ENCODE measurements at places on chromosomes 7 and 10.

DNA sequence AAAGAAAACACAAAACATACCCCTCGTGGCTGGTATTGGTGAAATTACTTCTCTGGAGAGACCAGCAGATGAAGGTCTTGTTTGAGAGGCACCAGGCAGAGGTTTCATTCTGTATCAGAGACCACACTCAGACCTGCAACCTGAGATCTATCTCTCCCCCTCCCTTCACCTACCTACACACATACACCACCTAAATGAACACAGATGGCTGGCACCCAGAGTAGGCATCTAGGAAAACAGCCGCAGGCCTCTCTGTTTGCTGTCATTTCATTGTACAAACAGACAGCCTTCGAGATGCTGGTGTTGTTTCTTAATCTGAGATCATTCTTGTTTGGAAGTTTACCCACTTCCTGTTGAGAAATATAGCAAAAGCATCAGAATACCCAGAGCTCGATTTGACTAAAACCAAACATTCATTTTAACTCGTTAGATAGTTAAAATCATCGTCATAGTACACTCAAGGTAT is 173.9 kb upstream of the SLC25A13 start:
- DNase-seq, result no peak

DNA sequence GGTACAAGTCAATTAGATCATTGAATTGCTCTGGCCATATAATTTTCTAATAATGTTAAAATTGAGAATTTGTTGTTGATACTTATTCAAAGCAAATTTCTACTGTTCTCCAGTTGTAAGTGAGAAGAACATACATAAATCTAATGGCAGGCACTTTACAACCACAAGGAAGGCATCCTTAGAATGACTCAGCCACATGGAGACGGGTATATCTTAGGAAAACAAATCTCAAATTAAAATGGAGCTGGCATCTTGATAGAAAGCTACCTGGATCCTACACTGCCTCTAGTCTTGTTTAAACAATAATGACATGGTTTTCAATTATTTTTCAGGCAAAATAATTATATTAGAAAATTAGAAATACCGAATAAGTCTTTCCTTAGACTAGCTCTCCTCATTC is 1183.7 kb upstream of the SORCS1 start:
- DNase-seq, result no peak

DNA sequence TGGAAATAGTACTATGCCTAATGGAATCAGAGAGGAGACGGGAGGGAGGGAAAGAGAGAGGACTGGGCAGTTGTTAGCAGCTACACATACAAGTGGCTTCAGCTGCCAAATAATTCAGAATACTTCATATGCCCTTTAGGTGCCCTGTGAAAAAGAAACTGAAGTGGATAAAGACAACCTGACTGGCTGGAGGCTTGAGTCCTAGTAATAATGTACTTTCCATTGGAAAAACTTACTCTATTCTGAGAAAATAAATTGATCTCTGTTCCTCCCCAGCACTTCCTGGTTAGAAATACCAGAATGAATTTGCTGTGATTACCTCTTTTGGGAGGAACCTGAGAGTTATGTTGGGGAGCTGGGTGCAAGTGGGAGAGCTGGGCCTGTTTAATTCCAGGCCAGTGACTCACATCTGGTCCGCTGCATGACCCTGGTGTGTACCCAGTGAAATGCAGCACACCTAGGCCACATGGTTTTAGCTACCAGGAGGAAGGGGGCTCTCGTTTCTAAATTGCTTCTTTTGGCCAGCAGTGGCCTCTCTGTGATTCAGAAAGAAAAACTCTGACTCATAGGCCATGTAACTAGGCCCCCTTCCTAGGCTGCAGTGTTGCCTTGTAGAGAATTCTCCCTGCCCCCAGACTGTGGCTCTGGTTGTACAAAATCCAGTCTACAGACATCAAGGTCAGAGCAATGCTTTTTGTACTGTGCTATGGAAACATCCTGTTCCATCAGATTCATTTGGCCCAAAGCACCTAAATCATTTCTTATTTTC is 6.5 kb downstream of the AGFG2 start:
- DNase-seq, result peak; percentile 83

DNA sequence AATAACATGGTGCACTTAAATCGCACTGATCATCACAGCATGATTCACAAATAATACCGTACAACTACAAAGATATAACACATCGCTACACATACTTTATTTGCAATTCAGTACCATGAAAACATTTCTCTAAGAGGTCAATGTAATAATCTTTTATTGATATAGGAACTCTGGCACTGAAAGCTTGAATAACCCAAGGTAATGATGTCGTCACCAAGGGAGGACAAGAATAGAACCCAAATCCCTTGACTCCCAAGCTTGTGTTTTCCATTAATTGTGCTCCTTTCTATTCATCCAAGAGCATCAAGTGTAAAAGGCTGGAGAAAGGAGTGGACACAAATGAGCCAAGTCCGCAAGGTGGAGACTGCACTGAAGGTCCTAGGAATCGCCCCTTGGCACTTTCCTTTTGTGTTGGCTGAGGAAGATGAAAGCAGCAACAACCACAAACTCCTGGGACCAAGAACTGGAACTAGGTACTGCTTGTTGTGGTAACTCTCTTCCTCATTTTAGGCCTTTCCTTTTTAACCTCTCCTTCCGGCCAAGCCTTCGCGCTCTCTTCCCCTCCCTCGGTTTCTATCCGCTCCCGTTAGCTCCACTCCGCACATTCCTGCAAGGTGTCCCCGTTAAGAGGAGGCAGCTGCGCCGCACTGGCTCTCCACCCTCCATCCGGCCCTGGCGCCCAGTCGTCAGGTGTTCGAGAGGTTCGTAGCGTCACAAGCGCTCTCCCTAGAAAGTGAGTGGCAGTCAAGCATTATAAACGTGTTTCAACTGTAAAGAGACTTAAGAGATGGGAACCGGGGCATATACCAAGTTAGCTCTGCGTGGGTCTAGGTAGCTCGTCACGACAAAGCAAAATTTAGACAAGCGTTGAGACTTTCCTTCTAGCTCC is 1.0 kb upstream of the CBLL1 start:
- no peak for DNase-seq

DNA sequence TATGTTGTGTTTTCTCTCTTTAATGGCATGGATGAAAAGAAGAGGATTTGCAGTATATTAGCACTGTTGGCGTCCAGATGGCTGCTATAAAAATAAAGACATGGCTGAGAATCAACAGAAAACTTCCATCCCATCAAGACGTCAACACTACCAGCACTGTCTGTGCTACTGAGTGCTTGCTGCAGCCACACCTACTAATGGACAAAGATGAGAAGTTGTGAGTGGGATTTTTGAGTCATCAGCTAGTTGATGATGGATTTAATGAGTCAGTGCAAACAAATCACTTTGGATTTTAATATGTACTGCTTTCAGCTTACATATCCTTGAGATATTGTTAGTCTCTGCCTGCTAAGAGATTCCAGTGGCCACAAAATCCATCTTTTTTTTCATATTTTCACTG is 631.0 kb upstream of the ANKRD30A start:
- DNase-seq, result peak; percentile 85

DNA sequence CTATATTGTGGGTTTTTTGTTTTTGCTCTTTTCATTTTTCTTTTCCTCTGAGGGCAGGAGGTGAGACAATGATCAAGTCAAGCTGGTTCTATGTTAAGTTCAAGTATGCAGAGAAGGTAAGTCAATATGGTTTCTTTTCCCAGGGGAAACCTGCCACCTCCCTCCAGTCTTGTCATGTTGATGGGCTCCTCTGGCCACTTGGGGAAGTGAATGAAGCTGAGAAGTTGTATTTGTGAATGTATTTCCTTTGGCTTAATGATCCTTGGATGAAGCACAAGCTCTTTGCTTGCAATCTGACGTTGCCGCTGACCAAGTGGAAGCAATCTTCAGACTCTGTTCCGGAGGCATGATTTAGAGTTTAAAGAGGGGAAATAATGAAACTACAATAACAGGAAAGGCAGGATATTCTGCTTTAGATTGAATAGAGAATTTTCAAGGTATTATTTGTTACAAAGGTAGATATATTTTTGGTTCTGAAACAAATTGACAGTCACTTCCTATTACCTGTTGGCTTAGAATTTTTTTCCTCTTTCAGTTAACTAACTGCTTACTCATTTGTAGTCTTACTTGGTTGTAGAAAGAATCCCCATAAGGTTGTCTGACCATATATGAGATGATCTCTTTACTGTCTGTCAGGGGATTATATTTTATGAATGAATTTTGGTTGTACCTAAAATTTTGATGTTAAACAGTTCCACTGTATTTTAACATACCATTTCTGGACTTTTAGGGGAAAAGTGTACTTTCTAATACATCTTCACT is 369.6 kb downstream of the AUTS2 start:
- DNase-seq, result no peak

DNA sequence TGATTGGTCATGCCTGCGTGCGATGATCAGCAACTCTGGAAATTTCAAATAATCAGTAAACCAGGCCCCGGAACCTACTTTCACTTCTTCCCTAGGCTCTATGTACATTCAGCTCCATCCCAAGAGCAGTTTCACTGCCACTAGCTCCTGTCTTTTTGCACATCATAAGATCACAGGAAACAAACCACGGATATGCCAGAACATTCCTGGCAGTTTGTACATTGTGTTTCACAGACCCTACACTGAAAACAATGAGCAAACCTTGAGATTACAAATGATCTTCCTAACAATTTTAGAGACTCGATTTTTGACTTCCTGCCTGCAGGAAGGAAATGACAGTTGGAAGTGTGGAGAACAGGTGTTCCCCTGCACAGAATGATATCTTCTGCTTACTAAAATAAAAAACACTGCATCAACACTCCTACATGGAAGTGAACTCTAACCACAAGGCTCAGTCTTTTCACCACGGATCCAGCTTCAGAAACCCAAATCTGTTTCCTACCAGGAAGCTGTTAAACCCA is 7.6 kb upstream of the TMEM236 start:
- no peak for DNase-seq

DNA sequence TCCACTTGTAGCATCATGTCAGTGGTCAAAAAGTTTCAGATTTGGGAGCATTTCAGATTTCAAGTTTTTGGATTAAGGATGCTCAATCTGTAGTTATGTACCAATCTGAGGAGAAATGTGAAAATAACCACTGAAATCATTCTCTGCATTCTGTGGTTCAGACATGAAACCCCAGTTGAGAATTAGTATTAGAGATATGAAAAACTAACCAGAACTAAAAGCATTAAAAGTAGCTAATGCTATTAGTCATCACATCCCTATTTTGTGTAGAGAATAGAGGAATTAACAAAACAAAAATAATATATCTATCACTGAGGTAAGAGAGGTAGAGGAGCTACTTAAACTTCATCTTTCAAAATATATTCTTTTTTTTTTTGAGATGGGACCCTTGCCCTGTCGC is 28.0 kb downstream of the MICU1 start:
- DNase-seq, result peak; percentile 17

DNA sequence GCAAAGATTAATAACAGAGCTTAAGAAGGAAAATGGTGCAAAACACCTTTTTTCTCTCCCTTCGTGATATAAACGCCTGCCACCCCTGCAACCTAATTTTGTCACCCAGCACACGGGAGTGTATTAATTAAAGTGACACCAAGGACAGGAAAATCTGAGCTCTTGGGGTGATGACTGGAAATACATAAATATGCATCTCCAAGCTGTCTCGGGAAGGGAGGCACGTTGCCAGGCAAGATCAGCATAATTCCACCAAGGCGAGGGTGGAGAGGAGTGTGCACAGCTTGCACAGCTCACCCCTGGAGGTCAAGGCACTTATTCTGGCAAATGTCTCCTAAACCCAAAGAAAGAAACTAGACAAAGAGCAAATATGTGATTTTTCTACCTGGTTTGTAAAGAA is 700.9 kb downstream of the GRID1 start:
- no peak for DNase-seq

DNA sequence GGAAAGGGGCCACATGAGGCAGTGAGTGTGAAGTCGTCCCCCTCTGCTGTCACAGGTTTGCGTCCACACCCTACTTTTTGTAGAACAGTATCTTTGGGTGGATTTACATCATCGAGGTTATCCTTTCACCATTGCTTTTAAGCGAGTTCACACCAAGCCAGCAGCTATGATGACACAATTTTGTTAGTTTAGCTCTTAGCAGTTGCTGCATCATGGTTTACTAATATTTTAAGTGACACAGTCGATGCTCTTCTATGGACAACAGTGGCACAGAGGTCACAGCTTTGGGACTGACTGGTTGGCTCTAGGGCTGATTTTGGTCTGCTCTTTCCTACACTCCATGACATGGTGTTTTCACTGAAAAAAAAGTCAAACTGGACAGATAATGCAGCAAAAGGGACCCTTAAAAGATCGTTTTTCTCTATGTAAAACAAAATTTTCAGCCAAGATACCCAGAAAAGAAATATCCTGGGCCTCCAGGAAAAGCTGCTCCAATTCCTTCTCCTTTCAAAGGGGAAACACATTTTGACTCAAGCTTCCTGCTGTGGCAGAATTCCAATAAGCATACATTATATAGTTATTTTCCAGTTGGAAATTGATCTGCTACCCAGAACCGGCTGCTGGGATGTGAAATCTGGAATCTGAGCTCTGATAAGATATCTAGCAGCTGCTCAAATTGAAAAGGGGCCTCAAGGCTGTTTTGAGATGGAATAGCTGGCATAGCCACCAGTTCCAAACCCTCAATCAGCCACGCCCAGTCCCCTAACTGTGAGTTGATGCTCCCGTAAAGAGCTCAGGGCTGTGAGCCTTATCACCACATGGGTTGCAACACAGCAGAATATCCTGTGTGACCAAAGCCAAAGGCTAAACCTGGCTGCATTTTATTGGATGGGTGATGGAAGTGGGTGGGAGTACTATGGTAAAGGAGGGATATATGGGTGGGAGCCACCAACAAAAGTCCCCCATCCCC is 114.2 kb downstream of the SMURF1 start:
- peak; percentile 43 for DNase-seq

All from fibroblast of the aortic adventitia (primary cell).